CD4-positive, alpha-beta T cell (primary cell): ENCODE measurements at places on chromosomes 12 and 14. TPM values are rescaled to one million over a fixed set of nuclear protein-coding genes. Genes with fewer than 3 reads are reported as not detected.

DNA sequence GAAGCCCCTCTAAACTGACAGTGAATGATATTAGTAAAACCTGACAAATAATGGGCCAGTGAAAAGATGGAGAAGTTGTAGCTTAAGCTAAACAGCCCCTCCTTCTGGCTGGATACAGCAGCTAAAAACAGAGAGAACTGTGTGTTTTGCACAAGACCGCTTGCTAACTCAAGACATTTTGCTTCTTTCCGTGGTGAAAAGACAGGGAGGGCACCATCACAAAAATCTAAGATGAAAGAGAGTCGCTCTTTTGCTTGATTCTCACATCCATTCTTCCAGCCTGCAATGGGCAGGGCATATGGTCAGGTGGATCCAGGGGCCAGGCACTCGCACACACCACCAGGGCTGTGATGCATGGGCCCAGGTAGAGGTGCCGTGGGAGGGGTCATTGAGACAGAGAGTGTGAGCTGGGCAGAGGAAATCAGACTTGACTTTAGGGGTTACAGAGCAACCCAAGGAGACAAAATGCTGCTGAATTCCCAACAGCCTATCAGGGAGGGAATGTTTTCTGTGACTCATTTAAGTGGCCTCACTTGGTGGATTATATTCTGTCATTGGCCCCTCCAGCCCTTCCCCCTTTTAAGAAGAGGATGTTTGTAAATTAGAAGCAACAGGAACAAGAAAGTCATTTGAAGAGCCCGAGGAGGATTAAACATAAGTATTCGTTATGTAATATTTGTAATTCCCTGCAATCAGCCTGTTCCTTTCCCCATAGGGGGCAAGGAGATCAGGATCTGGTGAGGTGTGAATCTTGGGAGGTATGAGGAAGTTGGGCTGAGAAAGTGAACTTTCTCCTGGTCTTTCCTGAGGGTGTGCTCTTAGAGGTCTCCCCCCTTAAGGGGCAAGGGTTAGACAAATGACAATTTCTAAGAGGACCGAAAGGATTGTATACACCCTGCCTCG, 12.3 kb downstream of the EMP1 start:
- no peak for DNase-seq

DNA sequence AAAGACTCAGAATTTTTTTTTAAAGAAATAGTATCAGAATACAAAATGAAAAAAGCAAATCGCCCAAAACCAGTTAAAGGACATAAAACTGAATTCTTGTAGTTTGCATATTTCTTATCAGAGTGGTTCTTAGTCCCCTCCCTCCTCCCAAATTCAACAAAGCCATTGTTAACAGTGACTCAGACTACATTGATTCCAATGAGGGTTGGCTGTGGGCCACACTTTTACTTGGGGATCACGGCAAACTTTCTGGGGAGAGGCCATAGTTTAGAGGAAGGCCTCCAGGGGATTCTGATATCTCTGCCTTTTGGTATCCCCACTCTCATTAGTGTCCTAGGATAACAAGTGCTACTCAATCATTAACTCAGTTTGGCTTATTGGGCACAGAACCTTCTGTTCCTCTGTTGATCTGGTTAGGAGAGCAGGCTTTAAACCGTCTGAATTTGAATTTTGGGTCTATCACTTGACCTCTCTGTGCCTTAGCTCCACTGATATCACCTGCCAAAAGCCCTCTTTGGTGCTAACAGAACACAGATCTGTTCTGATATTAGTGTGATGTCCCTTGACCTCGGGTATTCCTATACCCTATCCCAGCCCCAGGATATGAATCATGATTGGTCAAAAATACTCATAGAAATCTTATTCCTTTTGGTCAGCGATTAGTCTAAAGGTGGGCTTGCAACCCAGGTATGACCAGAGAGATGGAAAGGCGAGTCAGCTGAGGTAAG, 45.2 kb upstream of the APPL2 start:
- DNase-seq, result no peak

The HHIPL1 gene
- total RNA-seq, result not detected

- DNase-seq, result no peak
Observed at GRCh38 chr12:51848841-51849735, 570 bp upstream of the FIGNL2 start.

- no peak for DNase-seq
Observed at GRCh38 chr14:66724996-66725395, 217.0 kb downstream of the GPHN start.

The SLC15A5 gene
- total RNA-seq, result not detected

- no peak for DNase-seq
Observed at GRCh38 chr14:53390008-53390407, 236.9 kb upstream of the DDHD1 start.

DNA sequence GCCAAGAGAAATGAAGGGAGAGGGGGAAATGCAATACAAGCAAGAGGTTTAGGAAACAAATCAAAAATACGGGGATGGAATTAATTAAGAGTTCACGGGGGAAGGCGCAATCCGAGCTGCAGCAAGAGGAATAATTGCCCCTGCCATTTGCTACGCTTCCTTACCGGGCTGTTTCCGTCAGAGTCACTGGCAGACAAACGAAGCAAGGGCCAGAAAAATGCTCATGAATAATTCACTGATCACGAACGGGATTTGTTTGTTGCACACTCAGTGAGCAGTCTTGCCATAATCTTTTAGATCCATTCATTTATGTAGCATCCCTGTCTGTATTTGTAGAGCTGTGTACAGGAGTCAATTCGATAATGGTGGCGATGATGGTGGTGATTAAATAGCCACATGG, 39.0 kb downstream of the PLXNC1 start:
- DNase-seq, result no peak

The HAL gene
- total RNA-seq, result 0.95 TPM

DNA sequence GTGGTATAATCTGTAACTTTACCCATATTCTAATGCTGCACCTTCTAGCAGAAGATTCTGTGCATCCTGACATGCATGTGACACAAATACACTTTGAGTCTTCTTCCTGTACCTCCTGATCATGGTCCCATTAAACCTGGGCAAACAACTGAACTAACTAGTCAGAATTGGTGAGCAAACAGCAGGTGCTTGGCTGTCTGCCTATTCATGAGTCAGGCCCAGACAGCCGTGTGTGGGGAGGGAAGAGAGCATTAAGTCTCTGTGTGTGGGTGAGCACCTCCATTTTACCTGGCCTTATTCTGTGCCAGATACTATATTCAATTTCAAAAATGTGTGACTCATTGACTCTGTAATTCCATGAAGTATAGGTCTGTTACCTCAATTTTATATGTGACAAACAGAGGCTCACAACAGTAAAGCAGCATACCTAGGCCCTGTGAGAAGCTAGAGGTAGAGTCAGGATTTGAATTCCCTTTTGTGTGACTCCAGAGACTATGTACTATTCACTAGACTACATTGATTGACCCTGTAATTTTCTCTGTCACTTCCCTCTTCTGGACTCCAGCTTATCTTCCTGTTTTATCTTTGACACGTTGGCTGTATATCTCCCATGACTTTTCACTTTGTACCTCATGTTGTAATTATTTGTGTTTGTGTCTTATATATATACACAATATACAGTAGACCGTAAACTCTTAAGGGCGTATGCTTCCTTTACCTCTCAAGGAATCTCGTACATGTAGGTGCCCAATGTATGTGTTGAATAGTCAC, 32.2 kb downstream of the SUSD6 start:
- peak; percentile 79 for DNase-seq

GRCh38 chr14:64272019-64272418, 22.2 kb downstream of the ESR2 start:
- no peak for DNase-seq

- DNase-seq, result no peak
Observed at GRCh38 chr12:19066475-19067001, 63.0 kb upstream of the PLEKHA5 start.

DNA sequence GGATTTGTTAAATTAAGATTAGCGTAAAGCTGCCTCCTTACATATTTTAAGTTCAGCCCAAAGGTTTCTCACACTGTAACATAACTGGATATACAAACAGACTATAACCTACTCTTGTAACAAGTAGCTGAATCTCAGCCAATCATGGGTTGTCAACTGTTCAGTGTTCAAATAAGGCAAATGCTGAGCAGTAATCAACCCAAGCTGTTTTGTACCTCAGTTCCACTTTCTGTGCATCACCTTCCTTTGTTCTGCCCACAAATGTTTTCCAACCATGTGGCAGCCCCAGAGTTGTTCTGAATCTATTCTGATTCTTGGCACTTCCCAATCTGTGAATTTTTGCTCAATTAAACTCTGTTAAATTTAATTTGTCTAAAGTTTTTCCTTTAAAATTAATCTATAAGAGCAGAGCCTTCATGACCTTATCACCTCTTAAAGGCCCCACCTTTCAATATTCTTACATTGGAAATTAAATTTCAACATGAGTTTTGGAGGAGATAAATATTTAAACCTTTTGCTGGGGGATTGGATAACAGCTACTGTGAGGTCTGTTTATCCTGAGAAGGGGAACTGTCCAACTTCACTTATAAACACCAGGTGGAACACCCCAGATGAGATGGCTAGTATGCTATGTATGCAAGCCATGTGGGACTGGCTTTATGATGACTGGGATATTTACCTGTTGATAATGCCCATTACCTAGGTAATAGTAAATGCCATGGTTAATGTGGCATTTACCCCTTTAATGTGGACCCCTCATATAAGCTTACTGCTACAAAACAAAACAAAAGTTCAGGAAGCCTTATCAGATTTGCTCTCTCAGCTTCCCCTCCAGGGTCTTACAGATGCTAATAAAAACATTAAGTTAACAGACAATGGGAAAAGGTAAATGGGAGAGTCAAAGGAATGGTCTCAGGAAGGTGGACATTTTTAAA, 42.2 kb upstream of the ARID2 start:
- no peak for DNase-seq

- no peak for DNase-seq
Observed at GRCh38 chr14:99267381-99267780, 4.6 kb downstream of the BCL11B start.

- DNase-seq, result no peak
Observed at GRCh38 chr12:716506-716905, 35.9 kb upstream of the WNK1 start.

The KRT78 gene
- not detected for total RNA-seq

DNA sequence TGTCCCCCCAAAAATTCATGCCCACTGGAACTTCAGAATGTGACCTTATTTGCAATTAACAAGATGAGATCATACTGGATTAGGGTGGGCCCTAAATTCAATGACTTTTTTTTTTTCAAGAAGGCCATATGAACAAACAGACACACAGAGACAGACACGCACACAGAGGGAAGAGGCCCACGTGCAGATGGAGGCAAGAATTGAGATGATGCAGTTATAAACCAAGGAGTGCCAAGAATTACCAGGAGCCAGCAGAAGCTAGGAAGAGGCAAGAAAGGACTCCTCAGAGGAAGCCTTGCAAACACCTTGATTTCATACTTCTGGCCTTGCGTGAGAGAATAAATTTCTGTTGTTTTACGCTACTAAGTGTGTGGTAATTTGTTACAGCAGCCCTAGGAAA, 33.4 kb downstream of the NELL2 start:
- no peak for DNase-seq

GRCh38 chr14:102601378-102601925, 9.0 kb downstream of the RCOR1 start:
- no peak for DNase-seq

The REP15 gene
- total RNA-seq, result not detected

- DNase-seq, result no peak
Observed at GRCh38 chr12:124795081-124795948, 68.3 kb downstream of the SCARB1 start.

DNA sequence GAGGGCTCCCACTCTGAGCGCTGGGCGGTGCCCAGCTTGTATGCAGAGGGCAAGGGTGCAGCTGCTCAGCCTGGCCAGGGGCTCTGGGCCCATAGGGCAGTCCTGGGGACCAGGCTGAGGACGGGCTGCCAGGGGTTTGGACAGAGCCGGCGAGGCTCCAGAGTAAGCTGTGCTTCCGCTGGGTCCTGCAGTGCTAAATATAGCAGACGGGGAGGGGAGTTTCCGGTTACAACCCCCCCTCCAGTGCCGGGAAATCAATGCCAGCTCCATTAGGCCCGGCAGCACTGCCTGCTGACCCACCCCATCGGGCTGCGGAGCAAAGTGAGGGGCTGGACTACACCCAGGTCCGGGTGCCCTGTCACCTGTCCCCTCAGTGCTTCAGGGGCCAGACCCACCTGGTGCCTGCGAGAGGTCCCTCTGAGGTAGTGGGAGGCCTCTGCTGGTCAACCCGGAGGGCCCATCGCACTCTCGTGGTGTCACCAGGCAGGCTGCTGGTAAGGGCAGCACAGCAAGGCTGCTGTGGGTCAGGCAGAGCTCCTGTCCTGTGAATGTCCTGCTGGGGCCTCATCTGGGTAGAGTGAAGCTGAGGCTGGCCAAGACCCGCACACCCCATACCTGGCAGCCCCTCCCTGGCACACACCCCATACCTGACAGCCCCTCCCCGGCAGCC, 2.6 kb upstream of the JAG2 start:
- no peak for DNase-seq

DNA sequence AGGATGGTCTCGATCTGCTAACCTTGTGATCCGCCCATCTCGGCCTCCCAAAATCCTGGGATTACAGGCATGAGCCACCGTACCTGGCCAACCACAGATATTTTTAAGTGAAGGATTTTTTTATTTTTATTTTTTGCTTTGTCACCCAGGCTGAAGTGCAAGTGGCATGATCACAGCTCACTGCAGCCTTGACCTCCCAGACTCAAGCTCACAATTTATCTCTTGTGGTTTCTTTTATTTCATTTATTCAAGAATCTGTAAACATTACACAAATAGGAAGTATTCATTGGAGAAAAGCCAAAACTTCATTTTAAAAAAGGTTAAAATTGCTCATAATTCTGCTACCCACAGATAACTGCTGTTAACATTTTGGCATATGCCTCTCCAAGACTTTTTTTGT, 13.3 kb downstream of the MOAP1 start:
- no peak for DNase-seq

DNA sequence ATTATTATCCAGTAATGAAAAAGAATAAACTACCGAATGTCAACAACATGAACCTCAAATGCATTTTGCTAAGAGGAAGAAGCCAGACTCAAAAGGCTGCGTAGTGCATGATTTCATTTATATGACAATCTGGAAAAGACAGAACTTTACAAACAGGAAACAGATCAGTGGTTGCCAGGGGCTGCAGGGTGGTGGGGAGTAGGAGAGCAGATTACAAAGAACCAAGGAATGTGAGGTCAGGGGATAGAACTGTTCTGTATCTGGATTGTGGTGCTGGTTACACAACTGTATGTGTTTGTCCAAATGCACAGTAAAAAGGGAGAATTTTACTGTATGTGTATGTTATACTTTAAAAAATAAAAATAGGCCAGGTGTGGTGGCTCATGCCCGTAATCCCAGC, 89.7 kb upstream of the MYL2 start:
- DNase-seq, result no peak

GRCh38 chr12:120662879-120663278, 22.5 kb downstream of the CABP1 start:
- no peak for DNase-seq

GRCh38 chr14:91985008-91985407, 37.5 kb upstream of the FBLN5 start:
- no peak for DNase-seq

The KRT85 gene
- total RNA-seq, result not detected

The NID2 gene
- not detected for total RNA-seq

The EEF1AKMT3 gene
- 1.1 TPM for total RNA-seq
